Epithelial cell of esophagus (primary cell): ENCODE measurements at places on chromosomes 1 and 21.

GRCh38 chr21:25560271-25560685, 47.0 kb downstream of the MRPL39 start:
- DNase-seq: no peak

GRCh38 chr1:106608841-106609240, 447.6 kb upstream of the PRMT6 start:
- peak; percentile 18 for DNase-seq

DNA sequence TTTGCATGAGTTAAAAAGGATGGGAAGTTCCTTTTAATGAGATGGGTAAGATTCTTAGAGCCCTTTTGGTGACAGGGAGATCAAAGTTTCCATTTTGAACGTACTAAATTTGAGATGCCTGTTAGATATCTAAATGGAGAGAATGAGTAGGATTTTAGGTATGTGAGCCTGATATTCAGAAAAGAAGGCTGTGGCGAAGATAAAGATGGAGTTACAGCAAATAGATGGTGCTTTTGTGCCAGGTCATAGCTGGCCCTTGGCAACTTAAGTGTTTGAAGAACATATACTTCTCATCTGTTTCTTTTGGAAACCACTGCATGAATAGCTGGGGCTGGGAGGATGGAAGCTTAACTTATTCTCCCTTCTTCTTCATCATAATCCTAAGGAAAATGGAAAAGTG, 282.5 kb downstream of the PTBP2 start:
- DNase-seq: no peak

- DNase-seq: no peak
Observed at GRCh38 chr1:29657816-29658215, 421.5 kb downstream of the PTPRU start.

- DNase-seq: peak; percentile 32
Observed at GRCh38 chr1:232568331-232568852, 61.5 kb downstream of the SIPA1L2 start.

DNA sequence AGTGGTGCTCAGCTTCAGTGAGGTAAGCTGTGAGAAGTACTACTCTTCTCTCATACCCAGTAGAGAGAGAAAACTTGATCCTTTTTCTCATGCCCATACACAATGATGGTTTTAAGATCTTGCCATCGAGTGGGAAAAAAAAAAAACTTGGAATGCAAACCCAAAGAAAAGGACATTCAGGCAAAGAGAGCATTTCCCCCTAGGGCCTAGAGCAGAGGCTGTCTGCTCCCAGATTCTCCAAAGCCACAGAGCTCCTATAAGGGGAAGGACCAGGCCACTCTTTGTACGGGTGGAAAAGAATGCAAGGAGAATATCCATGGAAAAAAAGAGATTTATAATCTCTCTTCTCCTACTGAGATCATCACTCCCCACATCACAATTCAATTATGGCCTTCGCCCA, 34.9 kb downstream of the MROH9 start:
- no peak for DNase-seq

DNA sequence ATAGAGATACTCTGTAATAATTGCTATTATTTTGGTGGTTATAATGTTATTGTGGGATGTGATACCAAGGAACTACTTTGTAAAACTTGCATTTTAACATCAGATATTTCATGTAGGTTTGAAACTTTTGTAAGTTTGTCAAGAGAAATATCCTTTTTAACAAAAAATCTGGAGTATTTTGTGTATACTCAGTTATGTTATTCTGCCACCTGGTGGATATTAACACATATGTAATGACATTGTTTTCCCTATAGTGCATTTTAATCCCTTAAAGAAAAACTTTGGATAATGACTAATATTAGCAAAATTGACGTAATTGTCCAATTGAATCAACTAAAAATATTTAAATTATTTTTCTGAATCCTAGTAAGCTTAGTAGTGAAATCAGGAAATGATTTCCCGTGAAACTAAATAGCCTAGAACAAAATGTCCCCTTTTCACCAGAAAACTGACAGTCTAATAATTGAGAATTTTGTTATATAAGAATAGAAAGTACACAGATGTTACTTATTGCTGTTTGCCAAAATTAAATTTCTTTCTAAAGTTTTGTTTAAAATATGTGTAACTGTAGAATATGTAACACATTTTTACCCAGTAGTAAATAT, 39.6 kb downstream of the KCTD3 start:
- DNase-seq: peak; percentile 22

GRCh38 chr1:216793973-216794372, 70.7 kb upstream of the ESRRG start:
- DNase-seq: no peak

- peak; percentile 38 for DNase-seq
Observed at GRCh38 chr1:168842916-168843315, 113.9 kb upstream of the DPT start.

DNA sequence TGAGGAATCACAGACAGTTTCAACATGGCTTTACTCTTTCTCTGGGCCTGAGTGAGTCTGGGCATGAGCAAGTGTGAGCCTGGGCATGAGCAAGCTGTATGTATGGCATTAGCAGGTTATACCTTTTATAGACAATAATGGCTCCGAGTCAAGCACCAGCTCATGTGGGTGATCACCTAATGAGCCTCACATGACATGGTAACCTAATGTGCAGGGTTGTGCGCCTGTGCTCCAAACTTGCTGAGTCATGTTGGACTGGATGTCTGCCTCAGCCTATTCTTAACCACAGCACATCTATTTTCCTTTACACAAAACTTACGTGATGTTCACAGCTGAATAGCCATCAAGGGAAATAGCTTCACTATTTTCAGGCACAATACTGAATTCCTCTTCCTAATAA, 236.2 kb upstream of the NRIP1 start:
- DNase-seq: peak; percentile 70

DNA sequence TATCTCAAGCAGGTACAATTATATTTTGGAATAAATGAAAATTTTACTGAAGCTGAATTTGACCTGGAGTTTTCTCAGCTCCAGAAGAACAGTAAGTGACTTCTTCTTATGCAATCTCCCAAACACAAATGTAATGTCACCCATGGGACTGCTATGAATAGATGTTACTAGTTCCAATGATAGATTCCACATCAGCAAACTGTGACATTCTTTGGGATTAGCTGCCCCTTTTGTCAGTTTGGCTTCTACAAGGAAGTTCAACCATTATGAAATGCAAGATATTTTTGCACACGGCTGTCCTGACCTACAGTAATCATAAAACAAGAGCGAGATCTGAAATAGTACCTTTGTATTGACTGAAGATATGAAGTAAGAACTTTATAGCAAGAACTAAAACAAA, 27.8 kb upstream of the TSNAX start:
- no peak for DNase-seq

DNA sequence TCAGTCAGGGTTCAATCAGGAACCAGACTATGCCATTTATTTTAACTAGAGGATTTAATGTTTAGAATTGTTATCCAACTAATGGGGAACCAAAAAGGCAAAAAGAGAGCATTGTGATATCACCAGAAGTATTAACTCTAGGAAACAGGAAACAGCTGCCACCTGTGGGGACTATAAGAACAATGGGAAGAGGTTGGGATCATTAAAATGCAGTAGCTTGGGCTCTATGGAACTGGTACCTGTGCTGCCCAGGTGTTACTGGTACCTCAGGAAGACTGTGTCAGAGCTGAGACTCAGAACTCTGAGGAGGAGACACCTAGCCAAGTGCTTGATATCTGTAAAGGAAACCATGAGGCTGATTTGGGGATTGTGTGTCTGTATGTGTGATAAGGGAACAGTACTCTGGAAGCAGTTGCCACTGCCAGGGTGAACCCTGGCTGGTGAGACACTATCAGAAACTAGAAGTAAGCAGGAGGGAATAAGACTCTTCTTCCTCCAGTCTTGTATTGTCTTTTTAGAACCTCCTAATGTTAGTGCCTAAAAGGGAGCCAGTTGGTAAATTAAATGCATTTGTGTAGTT, 49.4 kb downstream of the MAN1A2 start:
- no peak for DNase-seq

DNA sequence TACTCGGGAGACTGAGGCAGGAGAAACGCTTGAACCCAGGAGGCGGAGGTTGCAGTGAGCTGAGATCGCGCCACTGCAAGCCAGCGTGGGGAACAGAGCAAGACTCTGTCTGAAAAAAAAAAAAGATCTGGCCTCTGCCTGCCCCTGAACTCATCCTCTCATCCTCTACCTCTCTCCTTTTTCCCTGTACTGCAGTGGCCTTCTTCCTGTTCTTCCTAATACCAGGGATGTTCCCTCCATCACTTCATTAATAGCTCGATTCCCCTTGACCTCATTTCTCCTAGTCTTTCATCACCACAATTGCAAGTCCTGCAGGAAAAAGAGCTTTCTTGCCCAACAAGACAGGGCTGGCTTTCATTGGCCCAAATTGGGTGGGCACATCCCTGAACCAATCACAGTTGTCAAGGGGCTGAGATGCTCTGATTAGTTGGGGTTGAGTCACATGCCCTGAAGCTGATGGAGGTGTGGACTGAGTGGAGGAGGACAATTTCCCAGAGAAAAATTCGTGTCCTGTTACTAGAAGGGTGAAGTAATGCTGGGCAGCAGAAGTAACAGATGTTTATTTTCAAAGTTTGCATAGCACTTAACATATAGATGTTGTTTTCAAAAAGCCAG, 86.8 kb upstream of the PUM1 start:
- peak; percentile 98 for DNase-seq

- DNase-seq: peak; percentile 4
Observed at GRCh38 chr1:176379626-176380339, 83.2 kb upstream of the PAPPA2 start.

GRCh38 chr1:245464290-245464689, 309.5 kb downstream of the KIF26B start:
- no peak for DNase-seq

- DNase-seq: no peak
Observed at GRCh38 chr1:167088746-167089417, 1.3 kb downstream of the GPA33 start.

GRCh38 chr1:23448846-23449245, 24.3 kb upstream of the TCEA3 start:
- no peak for DNase-seq

- peak; percentile 74 for DNase-seq
Observed at GRCh38 chr1:110150330-110151174, at the start of gene SLC6A17. Gene SLC6A17, plus strand, starts transcription at chr1:110150494. Its CDS starts 16,436 bp downstream, at chr1:110166930.

DNA sequence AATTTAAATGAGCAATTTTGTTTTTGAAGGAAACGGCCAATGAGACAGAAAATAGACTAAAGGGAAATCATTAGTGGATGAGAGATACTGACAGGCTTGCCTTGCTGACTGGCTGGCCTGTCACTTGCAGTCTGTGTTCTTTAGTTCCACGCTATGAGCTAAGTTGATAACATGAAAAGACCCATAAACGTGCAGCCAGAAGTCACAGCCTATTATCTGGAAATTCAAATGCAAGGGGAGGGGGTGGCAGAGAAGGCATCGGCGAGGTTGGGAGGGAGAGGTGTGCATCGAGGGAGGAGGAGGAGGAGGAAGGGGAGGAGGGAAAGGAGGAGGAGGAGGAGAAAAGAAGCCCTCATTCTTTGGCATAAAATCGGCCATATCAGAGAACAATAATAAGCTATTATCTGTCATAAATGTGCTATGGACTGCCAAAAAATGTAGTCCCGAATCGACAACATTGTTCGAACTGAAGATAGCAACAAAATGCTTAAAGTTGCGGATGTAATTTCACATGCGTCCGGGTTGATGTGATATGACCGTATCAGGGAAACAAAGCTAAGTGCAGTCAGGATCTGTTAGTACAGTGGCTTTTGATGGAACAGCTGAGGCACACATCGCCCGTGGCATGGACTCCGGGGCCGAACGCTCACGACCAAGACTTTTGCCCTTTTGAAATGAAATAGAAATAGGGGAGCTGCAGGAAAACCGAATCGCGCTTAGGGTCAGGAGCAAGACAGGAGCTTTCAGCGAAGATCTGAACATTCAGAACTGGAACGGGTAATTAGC, 11.6 kb upstream of the BARHL2 start:
- DNase-seq: no peak

GRCh38 chr1:162279136-162279498, 97.5 kb downstream of the SPATA46 start:
- DNase-seq: no peak

- no peak for DNase-seq
Observed at GRCh38 chr1:176136891-176137290, 70.2 kb downstream of the COP1 start.

DNA sequence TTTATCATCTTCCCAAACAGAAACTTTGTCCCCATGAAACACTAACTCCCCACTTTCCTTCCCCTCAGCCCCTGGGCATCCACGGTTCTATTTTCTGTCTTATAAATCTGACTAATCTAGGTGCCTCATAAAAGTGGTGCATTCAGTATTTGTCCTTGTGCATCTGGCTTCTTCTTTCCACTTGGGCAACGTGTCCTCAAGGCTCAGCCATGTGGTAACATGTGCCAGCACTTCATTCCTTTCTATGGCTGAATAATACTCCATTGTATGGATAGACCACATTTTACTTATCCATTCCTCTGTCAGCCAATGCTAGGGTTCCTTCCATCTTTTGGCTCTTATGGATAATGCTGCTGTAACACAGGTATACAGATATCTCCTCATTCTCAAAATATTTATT, 305.0 kb upstream of the RUNX1 start:
- DNase-seq: no peak

DNA sequence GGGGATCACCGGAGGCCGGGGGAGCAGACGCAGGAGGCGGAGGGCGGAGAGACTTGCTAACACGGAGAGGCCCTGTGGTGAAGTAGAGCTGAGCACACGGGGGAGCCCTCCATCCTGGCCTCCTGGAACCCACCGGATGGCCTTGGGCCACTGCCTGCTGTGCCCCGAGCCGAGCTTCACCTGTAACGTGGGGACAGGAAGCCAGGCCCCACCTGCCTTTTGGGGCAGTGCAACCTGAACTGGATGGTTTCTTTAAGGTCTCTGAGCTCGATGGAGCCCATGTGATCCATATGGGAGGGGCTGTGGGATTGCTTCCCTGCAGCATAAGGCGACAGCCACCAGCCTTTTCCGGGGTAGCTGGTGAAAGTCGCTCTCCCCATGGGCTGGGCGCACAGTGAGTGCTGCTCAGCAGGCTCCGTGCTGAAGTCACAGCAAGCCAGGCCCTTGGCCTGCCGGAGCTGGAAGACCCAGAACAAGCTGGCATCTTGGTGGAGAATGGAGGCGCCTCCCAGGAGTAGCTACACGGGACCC, 35.8 kb downstream of the TFF3 start:
- DNase-seq: no peak

GRCh38 chr1:166471359-166471758, 304.6 kb upstream of the FAM78B start:
- DNase-seq: no peak

DNA sequence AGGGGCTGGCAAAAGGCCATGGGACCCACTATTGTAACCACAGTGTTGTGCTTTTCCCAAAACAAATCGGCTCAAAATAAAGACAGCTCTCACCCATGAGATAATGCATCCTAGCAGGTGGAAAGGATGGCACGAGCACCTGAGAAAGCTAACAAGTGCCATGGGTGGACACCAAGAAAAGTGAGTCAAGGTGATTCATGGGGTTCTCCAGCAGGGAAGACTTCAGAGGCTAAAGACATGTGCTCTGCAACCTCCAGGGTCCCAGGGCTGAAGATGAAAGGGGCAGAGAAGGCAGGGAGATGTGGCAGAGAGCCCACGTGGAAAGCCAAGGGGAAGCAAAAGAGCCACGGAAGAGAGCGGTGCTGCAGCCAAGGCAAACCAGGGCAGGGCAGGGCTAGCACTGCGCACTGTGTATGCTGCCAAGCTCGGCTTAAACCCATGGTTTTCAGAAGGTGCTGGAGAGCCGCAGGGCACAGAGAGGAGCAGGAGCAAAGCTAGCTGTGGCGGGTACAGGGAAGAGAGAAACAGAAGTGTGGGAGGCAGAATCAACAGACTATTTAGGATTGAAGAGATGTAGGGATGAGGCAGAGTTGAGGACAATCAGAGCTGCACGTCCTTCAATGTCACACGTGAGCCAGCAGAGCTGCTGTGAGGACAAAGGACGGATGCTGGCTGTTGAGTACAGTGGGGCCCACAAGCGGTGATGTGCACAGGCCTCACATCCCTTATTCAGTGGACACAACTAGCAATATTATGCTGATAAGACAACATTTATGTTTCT, 41.8 kb upstream of the C1orf198 start:
- peak; percentile 4 for DNase-seq
